CD4-positive, alpha-beta T cell treated with Interleukin-6 for 4 hours (primary cell): ENCODE measurements at places on chromosomes 4 and X.

DNA sequence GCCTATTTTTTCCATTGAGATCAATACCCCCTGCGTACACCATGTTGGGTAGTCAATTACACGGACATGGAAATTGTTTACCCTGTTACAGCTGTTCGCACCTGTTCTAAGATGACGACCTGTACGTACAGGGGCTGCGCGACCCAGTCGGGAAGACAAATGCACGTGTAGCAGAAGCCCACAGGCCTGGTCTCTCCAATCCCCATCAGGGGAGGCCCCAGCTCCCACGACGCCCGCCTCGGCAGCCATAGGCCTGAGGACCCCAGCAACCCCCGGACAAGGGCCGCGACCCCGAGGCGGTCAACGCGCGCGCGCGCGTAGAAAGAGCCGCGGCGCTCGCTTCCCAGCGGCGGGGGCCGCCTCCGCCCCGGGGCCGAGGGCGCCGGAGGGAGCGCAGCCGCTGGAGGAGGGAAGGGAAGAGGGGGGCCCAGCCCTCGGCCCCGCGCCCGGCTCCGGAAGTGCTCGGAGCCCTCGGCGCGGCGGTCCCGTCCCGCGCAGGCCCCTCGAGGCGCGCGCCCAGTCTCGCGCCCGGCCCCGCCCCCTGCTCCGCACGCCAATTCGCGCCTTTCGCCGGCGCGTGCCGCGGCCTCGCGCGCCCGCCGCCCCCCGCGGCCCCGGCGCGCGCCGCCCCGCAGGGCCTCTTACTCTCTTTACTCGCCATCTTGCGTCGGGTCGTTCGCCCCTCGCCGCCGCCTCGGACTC lies 618 bp downstream of the RBBP7 start:
- peak; percentile 61 for DNase-seq

DNA sequence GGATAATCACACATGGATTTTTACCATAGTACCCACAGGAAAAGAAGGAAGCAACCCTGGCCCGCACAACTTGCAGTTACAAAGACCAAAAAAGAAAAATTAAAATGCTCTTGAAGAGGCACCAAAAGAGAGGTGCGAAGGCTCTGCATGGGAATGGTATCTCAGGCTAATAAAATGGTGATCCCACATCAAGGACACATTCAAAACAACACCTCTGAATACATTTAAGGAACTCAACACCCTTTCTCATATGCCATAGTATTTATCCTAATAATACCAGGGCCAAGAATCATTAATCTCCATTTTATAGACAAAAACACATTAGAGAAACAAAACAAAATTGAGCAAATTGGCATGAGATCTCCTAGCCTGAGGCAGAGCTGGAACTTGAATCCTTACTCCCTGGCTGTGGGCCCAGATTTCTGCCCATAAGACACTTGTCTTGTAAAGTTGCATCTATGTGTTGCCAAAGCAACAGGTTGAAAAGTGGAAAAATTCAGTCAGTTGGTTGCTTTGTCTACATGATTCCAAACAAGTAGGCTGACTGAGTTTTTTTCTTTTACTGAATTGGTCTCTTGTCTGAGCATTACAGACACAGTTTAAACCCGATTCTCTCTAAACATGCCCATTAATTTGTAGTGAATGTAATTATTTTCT lies 33.5 kb downstream of the GUCY2F start:
- no peak for DNase-seq

DNA sequence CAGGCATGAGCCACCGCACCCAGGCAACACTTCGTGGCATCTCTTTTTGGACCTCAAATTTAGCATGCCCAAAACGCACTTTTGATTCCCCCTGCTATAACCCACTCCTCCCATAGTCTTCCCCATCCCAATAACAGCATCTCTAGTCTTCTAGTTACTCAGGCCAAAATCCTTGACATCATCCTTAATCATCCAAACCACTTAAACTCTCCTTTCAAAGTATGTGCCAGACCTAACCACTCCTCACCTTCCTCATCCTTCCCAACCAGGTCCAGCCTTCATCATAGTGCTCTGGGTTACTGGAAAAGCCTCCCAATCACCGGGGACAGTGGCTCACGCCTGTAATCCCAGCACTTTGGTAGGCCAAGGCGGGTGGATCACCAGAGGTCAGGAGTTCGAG lies 41.9 kb downstream of the AFAP1 start:
- no peak for DNase-seq

DNA sequence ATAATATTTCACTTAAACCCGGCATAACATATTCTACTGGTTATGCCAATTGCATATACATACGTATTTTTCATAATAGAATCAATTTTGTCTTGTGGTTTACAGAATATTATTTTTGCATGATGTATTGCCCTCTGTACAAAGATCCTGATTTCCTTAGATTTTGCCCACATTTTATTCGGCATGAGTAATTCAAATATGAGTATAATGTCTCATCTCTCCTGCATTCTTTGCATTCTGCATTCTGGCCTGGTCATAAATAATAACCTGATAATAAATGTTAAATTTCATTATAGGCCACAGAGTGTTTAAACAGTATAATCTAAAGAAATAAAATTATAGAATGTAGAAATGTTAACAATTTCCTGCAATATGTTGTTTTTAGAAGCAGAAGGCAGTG lies 205.3 kb downstream of the TLL1 start:
- DNase-seq, result no peak

DNA sequence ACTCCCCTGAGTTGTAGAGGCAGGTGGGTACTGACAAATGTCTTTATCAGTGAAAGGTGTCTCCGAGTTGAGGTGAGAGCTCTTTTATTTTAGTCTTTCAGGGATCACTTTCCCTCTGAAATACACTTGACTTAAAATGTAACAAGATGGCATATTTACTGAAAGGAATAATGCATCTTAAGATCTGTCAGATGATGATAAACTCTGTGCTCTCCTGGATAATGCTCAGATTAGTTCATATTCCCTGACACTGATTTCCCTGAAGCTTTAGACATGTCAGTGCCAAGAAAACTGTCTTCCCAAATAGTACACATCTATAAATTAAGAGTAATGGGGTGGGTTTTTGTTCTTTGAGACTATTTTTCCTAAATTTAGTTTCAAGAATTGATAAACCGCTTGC lies 75.5 kb downstream of the ALG13 start:
- no peak for DNase-seq

- DNase-seq, result no peak
Observed at GRCh38 chr4:94551643-94552564, 100.2 kb downstream of the PDLIM5 start.

DNA sequence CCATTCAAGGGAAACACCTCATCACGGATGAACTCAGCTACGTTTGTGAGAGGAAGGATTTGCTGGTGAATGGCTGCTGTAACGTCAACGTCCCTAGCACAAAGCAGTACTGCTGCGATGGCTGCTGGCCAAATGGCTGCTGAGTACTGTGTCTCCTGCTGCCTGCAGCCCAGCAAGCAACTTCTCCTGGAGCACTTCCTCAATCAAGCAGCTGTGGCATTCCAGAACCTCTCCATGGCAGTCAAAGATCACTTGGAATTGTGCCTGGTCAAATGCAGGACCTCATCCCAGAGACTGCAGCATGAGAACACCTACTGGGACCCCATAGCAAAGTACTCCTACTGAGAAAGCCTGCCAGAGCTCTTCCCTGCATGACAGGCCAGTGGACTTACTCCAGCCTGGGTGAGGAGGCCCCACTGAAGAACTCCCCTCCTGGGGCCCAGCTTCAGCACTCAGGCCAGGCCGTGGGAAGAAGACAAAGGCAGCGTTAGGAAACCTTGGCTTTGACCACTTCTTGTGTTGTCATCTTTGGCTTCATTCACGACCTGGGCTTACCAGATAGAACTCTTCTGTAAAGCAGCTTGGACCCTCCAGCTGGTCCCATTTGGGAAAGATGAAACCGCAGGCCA lies 244.3 kb downstream of the RBMX2 start:
- DNase-seq, result no peak

DNA sequence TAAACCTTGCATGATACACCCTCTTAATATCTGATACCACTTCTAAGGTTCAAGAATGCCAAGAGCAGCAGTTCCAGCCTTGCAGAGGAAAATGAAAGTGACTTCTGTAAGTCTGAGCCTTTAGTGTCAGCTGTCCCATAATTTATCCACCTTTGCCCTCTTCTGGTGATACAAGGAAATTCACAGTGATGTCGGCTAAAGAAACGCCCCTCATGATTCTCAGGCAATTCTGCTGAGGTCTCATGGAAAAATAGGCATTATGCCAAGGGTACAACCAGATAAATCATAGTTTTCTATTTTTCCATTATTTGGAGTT lies 172.2 kb upstream of the CXCL13 start:
- DNase-seq, result no peak

GRCh38 chr4:168509786-168510185 lies 12.9 kb downstream of the PALLD start:
- DNase-seq, result peak; percentile 25

- peak; percentile 58 for DNase-seq
Observed at GRCh38 chrX:15471028-15471427, 22.1 kb downstream of the PIR start.

DNA sequence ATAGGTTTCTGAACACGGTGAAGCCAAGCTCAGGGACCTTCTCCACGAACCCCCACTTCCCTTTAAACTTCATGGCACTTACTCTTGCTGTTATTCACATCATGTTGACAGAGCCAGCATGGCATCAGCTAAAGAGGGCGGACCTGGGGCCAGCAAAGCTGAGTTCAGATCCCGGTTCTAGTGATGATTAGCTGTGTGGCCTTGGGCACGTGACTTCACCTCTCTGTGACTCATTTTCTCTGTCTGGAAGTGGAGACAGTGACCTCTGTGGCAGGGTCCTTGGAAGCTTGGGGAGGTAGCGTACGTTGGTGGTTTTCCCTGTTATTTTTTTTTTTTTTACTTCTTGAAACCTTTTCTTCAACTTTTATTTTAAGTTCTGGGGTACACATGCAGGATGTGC lies 13.4 kb downstream of the EVC start:
- DNase-seq, result no peak

GRCh38 chr4:67765401-67765800 lies 11.2 kb upstream of the GNRHR start:
- no peak for DNase-seq

DNA sequence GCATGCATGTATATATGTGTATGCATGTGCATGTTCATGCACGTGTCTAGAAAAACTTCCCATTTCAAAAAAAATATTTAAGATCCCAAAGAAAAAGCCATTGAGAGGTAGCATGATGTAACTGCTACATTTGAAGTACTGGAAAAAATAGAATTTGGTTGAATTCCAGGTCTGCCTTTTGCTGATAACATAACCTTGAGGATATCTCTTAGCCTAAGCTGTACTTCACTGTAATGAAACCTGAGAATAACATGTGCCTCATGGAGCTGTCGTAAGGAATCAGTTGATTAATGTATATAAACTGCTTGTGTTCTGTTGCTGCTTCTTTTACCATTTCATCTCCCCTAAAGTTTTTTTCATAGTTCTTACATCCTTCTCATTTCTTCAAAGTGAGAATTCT lies 351.8 kb downstream of the GRIA2 start:
- DNase-seq, result no peak

DNA sequence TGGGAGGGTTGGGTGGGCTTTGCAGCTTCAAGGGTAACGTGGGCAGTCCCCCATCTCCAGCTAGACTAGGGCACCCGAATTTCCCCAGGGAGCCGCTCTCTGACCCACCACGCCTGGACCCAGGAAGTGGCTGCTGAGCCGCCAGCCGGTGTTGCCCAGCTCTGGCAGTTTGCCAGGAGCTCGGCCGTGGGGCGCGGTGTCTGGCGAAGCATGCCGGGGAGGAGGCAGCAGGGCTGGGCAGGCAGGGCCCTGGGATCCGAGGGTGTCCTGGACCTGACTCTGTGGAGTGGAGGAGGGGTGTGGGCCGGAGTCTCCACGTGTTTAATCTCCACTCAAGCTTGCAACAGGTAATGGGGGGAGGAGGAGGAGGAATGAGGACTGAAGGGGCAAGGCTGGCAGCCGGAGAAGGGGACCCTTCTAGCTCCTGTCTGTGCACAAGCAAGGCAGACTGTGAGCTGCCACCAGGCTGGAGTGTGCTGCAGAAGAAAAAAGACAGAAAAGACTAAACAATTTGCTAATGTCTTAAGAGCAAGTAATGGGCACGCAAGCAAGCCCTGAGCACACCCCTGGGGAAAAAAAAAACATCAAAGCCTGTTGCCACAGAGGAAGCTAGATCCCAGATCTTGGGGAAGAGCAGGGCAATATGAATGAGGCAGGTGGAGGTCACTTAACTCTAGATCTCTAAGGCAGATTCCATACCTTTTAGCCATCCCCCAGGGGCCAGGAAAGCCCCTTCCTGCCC lies 2.4 kb downstream of the LONRF3 start:
- peak; percentile 24 for DNase-seq

DNA sequence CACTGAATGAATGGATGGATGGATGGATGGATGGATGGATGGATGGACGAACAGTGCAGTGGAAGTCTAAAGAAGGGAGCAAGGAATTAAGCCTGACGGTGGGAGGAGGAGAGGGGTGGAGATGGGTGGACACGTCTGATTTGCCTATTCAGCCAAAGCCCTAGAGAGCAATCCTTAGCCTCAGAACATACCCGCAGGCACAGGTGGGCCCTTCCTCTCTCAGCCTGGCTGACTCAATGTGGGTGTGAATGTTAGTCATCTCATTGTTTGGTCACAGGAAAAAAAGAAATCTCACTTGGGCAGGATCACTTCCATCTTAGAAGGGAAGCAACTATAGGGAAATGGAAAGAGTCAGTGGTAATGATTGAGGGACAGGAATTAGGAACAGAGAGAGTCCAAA lies 165.9 kb downstream of the PJA1 start:
- no peak for DNase-seq

- no peak for DNase-seq
Observed at GRCh38 chrX:100435726-100436125, 25.7 kb upstream of the PCDH19 start.

DNA sequence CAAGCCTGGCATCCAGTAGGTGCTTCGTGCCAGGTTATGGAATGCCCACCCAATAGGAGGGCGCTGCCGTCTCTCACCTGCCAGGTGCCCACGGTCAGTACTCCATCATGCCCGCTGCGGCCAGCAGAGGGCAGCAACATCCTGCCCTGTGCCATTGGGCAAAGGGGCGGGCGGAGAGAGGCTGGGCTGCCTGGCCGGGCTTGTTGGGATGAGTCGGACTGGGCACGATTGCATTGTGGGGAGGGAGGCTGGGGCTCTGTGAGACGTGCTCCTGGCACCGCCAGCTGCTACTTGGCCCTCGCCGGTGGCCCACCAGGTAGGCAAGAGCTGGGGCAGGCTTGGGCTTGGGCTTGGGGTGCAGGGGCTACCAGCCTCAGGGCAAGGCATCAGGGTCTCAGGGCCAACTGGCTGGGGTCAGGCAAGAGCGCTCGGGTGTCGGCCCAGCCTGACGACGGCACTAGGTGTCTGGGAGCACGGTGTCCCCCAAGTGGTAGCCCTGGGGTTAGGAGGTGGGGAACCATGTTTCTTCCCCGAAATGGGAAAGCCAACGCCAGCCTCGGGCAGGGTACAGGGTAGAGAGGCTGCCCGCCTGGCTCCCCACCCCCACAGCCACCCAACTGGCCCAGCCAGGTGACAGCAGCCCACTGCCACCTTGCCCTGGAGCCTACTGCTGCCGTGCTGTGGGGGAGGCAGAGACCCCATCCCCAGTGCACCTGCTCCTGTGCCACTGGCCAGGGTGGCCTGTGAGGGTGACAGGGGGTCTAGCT lies at the start of gene PLXNB3:
TSS of gene PLXNB3 (plus strand) at position 261 of the 767 bp plus-strand sequence. CDS start 1,287 bp downstream, outside the sequence.
- DNase-seq, result peak; percentile 87

GRCh38 chr4:139783741-139784484 lies 118.3 kb downstream of the MGST2 start:
- no peak for DNase-seq
